Posterior cingulate gyrus (tissue), 11 donors: ENCODE measurements at places on chromosomes 7 and 10.

- DNase-seq: no peak
These were observed 17.0 kb upstream of the RALA start for GRCh38 chr7:39606352-39606751.

GRCh38 chr10:77103213-77103612, 534.4 kb downstream of the KCNMA1 start:
- DNase-seq: no peak

GRCh38 chr7:42618651-42619360, 293.1 kb downstream of the C7orf25 start:
- no peak for DNase-seq

DNA sequence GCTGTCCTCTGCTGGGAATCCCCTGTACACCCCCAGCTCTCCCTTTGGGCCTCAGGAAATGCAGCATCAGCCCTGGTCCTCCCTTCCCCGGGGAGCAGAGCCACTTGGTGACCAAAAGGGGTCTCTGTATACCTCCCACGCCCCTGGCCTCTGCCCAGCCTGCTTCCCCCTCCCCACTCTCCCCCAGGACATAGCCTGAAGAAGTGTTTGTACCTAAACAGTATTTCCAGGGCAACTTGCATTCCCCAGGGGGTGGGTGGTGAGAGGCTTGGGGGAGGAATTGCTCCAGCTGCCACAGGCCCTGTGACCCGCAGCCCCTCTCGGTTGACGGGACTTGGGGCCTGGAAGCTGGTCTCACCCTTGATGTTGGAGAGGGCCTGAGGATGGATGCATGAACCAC, 39.3 kb downstream of the TMEM270 start:
- peak; percentile 40 for DNase-seq

GRCh38 chr10:126458466-126458865, 70.2 kb upstream of the ADAM12 start:
- DNase-seq: peak; percentile 14

DNA sequence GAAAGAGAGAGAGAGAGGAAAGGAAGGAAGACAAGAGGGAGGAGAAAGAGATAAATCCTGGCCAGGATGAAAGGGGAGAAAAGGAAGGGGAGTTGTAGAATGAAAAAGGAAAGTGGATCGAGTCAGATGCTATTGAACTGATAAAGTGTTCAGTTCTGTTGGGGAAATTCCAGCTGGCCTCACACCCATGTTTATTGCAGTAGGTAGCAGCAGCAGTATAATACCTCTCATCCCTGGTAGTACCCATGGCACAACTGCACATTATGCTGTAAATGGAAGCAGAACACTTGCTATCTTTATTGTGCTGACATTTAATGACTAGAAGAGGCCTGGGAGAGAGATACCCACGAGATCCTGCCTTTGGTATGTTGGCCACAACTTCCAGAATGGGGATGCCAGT, 178.1 kb downstream of the EVX1 start:
- no peak for DNase-seq
